ENCODE measurements at places on chromosomes 2 and 18.

- DNase-seq: no peak
Observed at GRCh38 chr18:34764451-34764850, 54.4 kb downstream of the DTNA start.

DNA sequence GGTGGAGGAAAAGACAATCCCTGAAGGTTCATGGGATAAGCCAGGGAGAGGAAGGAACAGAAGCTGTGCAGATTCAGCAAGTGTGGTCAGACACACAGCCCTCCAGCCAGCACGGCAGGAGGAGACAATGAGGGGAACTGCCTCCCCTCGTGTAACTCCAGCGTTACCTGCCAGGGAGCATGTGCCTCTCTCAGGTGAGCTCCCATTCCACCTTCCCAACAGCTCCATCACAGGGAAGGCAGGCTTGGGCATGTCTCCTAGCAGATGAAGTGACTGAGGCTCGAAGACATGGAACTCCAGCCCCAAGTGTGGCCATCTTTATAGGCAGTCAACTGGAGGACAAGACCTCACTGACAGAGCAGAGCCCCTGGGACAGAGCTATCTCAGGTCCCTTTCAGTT, 47.4 kb downstream of the ZBTB7C start:
- DNase-seq: no peak

DNA sequence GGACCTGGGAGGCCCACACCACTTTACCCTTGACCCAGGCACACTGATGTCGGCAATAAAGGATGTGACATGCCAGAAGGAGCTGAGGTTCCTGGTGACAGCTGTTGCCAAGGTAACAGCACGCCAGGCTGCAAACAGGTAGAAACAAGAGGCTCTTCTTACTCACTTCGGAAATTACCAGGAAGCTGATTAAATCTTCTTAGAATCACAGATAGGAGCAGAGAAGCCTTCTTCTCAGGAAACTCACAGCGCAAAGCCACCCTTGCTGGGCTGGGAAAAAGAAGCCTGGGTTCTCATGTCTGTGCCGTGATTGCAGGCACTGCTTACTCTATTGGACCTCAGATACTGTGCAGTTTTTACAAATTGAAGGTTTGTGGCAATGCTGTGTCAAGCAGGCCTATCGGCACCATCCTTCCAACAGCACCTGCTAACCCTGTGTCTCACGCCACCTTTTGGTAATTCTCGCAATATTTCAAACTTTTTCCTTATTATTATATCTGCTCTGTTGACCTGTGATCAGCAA, 61.0 kb upstream of the TAF1B start:
- DNase-seq: no peak

GRCh38 chr18:59041819-59042815, 97.6 kb upstream of the SEC11C start:
- no peak for DNase-seq

Data from brain microvascular endothelial cell (primary cell).